MM.1S (cell line): ENCODE measurements at places on chromosomes 2 and 18.

GRCh38 chr2:105789745-105790460 lies 45.2 kb downstream of the NCK2 start:
- H3K27ac ChIP-seq = peak overlapping the region; percentile 87
- H3K4me3 ChIP-seq = no peak overlapping the region
- peaks cover 61% of the 10 kb centered on the region for H3K4me1 ChIP-seq
- H3K36me3 ChIP-seq = no peaks in the 10 kb centered on the region

DNA sequence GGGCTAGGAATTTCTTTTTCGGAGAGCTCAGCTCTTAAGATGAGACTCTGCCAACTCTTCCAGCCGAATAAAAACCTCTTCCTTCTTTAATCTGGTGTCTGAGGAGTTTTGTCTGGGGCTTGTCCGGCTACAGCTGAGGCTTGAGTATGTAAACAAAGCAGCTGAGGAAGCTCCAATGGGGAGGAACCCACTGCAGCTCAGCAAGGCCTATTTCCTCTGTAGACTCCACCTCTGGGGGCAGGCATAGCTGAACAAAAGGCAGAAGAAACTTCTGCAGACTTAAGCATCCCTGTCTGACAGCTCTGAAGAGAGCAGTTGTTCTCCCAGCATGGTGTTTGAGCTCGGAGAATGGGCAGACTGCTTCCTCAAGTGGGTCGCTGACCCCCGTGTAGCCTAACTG lies 838.7 kb downstream of the CCDC85A start:
- no peaks in the 10 kb centered on the region for H3K36me3 ChIP-seq
- no peaks in the 10 kb centered on the region for H3K4me1 ChIP-seq
- H3K27ac ChIP-seq = no peak overlapping the region
- H3K4me3 ChIP-seq = no peak overlapping the region
- no peak for DNase-seq
- H3K27me3 ChIP-seq = no peaks in the 10 kb centered on the region

GRCh38 chr2:175015340-175015739 lies 10.2 kb upstream of the CHN1 start:
- DNase-seq = no peak
- no peaks in the 10 kb centered on the region for H3K4me1 ChIP-seq
- no peaks in the 10 kb centered on the region for H3K27me3 ChIP-seq
- no peak overlapping the region for H3K4me3 ChIP-seq
- H3K36me3 ChIP-seq = no peaks in the 10 kb centered on the region
- H3K27ac ChIP-seq = no peak overlapping the region

DNA sequence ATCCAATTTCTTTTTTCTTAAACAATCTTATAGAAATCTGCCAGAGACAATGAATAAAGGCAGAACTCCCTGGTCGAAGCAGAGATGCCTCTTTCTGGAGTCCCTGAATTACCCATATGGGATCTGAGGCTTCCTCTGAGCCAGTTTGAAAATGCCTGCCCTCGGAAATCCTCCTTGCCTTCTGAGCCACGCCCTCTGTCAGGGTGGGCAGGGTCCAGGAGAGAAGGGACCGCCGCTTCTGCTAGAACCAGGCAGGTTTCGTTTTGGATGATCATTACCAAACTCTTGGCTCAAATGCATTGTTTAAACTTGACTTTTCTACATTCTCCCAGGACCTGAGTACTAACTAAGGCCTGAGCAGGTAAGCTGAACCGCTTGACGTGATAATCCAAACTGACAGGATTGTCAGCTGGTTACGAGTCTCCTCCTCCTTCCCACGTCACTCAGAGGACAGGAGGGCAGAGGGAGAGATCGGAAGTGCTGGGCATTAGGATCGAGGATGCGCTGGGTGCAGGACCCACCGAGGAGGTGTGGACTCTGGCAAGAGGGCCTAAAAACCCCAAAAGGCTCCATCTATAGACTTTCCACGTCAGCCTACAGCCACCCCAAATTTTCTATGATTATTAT lies 128.4 kb downstream of the KLHL29 start:
- DNase-seq = no peak
- no peaks in the 10 kb centered on the region for H3K27me3 ChIP-seq
- no peak overlapping the region for H3K4me3 ChIP-seq
- H3K4me1 ChIP-seq = no peaks in the 10 kb centered on the region
- H3K36me3 ChIP-seq = no peaks in the 10 kb centered on the region
- H3K27ac ChIP-seq = no peak overlapping the region

DNA sequence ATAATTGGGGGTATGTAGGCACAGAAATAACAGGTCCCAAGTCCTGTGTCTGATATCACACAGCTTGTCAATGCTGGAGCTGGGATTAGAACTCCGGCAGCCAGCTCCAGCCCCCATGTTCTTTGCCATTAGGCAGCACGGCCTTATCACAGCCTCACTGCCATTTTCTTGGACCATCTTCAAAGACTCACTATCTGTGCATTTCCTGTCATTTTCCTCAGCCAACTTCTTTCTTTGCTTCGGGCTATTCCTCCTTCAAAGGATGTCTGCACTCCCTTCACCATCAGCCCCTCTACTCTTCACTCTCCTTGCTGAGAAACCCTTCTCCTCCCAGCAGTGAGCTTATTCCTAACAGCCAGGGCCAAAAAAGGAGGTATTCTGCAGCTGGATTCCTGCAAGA lies 139.6 kb downstream of the GALNT14 start:
- no peaks in the 10 kb centered on the region for H3K27me3 ChIP-seq
- no peaks in the 10 kb centered on the region for H3K4me1 ChIP-seq
- H3K27ac ChIP-seq = no peak overlapping the region

- H3K27ac ChIP-seq = no peak overlapping the region
- no peaks in the 10 kb centered on the region for H3K27me3 ChIP-seq
- no peaks in the 10 kb centered on the region for H3K4me1 ChIP-seq
- H3K36me3 ChIP-seq = no peaks in the 10 kb centered on the region
Observed at GRCh38 chr2:74238879-74239278, 40.5 kb downstream of the MTHFD2 start.
